ENCODE measurements at places on chromosomes 16 and 17.

- no peak for DNase-seq
Measured at GRCh38 chr16:50464325-50465290, 83.6 kb upstream of the NKD1 start.

- no peak for DNase-seq
Measured at GRCh38 chr16:74226338-74226954, 70.2 kb upstream of the PSMD7 start.

- DNase-seq = no peak
Measured at GRCh38 chr17:39122991-39123390, 28.4 kb downstream of the PLXDC1 start.

GRCh38 chr17:55198690-55199370 is 65.9 kb upstream of the HLF start:
- no peak for DNase-seq

DNA sequence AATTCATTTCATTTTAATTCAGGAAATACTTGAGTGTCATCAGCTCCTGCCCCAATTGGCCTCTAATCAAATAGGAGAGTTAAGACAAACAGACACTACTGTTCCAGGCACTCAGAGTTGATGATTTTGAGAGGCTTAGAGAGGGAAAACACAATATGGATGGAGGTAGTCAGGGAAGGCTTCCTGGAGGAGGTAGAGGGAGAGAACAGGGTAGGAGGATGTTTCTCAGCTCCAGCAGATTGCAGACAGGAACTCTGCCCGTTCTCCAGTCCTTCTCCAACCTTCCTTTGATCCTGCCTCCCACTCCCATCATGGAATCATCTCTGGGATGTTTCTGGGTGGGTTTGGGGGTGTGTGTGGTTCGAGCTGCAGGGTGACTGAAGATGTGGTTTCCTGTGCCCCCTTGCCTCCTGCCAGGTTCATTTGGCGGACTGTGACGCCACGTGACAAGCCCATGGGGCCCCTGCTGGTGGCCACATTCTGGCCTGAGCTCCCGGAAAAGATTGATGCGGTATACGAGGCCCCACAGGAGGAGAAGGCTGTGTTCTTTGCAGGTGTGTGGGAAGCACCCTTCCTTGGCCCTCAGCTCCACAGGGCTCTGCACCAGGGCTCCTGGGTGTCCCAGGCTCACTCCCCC is 12.2 kb upstream of the LPCAT2 start:
- DNase-seq = no peak

- DNase-seq = no peak
Measured at GRCh38 chr16:881219-882097, 80.9 kb upstream of the GNG13 start.

GRCh38 chr17:34980681-34981537 is 597 bp downstream of the LIG3 start:
- peak; percentile 60 for DNase-seq

GRCh38 chr17:72901083-72901482 is 191.4 kb downstream of the SLC39A11 start:
- no peak for DNase-seq

- DNase-seq = no peak
Measured at GRCh38 chr17:4362141-4362540, 4.3 kb downstream of the UBE2G1 start.

DNA sequence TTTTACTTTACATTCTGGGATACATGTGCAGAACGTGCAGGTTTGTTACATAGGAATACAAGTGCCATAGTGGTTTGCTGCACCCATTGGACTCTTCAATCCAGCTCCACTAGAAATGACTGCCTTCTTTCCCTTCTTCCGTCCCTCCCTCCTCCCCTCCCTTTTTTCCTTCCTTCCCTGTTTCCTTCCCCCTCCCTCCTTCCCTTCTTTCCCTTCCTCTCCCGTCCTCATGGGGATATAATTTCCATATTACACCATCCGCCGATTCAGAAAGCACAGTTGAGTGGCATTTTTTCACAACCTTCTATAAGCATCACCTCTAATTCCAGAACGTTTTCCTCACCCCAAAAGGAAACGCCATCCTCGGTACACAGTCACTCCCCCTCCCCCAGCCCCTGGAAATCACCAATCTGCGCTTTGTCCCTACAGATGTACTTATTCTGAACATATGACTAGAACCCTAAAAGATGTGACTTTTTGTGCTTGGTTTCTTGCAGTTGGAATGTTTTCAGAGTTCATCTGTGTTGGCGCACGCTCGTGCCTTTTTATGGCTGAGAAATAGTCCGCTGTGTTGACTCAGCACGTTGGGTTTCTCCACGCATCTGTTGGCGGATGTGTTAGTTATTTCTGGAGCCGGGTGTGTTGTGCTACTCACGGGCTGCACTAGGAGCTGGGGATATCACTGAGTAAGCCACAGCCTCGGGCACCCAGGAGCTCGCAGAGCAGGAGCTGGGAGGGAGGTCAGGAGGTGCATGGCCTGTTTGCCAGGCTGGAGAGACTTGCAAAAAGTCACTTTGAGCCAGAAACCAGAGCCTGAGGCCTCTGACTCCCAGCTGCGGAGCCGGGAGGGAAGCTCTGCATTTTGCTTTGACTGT is 336.4 kb downstream of the SEC14L1 start:
- DNase-seq = no peak

DNA sequence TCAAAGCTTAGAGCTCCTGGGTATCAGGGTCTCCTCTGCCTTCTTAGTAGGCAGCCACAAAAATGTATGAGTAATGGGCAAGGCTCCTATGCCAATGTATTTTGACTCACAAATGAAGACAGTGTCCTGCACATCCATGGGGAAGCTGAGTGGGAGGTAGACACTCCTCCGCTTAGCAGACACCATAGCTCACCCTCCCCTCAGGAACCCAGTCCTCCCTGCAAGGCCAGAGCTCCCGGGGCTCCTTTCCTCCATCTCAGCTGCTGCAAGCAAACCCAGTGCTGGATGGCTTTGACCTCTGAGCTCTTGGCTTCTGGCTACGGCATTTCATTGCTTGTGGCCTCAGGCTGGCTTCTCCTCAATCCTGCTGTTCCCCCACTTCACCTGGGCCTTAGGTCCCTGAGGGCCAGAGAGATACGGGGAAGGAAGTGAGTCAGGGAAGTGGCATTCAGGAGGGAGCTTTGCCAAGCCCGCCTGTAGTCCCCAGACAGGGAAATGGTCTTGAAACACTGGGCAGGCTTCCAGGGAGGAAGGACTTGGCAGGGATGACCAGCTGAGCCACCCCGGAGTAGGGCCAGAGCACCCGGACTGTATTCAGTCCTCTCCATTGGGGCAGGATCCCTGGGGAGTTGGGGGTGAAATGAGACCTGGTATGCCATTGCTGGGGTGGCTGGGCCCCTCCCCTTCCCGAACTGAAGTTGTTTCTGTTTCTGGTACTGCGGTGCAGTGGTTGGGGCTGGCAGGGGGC is 4.5 kb downstream of the ABCC3 start:
- no peak for DNase-seq

- DNase-seq = no peak
Measured at GRCh38 chr16:73066927-73067670, 19.2 kb upstream of the ZFHX3 start.

DNA sequence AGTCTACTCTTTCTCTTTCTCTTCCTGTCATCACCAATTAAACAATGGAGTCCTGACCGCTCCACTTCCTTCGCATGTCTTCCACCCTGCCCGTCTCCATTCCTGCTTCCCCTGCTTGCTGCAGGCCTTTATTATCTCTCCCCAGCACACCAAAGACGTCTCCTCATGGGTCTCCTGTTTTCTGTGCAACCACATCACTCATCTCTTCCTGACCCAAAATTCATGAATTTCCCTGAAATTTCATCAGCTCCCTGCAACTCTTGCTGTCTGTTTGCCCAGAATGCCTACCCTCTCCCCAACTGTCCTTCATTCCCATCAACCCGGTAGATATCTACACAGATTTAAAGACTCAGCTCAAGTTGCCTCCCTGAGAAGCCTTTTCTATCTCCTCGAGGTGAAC is 76.7 kb upstream of the ALOX12 start:
- DNase-seq = no peak

DNA sequence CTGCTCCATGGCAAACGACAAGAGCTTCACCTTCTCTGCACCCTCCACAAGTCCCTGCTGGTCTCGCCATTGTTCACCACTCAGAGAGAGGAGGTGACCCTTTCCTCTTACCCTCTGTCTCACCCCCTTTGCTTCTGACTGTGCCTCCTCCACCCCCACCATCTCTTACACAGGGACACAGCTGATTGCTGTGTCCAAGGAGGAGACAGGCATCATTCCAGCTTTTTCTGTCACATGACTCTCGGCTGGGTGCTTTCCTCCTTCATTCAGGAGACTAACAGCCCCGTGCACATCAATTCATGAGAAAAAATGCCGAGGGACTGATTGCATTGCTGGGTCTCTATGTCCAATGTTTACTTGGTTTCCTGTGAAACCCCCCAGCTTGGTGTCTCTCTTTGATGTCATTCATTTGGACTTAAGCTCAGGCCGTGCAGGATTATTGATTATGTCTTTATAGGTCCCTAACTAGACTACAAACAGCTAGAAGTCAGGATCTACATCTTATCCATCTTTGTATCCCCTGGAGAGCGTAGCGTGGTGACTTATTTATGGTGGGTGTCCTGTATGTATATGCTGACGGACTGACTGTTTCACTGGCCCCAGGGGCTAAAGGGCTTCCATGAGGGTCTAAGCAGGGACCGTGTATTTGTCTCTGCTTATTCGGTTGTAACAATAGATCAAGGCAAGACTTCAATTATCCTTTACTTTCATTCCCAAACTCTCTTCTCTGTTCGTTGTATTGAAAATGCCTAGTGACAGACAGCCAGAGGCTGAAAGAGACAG is 82.2 kb upstream of the CDH13 start:
- DNase-seq = no peak

- DNase-seq = no peak
Measured at GRCh38 chr17:77720946-77721845, 237.3 kb upstream of the TNRC6C start.

DNA sequence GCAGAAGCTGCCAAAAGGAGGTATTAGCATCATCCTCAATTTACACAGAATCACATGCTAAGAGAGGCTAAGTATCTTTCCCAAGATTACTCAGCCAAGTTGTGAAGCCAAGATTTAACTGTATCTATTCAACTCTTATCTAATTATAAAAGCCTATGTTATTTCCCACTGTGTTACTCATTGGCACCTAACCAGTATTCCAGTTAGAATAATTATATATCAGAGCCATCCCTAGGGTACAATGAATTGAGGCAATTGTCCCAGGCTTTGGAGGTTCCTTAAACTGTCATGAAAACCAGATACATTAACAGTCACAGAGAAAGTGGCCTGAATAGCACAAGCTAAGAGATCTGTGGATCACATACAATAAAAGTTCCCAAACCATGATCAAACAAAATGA is 10.9 kb upstream of the AMFR start:
- DNase-seq = no peak

GRCh38 chr16:85211271-85211801 is 99.1 kb upstream of the CIBAR2 start:
- no peak for DNase-seq

DNA sequence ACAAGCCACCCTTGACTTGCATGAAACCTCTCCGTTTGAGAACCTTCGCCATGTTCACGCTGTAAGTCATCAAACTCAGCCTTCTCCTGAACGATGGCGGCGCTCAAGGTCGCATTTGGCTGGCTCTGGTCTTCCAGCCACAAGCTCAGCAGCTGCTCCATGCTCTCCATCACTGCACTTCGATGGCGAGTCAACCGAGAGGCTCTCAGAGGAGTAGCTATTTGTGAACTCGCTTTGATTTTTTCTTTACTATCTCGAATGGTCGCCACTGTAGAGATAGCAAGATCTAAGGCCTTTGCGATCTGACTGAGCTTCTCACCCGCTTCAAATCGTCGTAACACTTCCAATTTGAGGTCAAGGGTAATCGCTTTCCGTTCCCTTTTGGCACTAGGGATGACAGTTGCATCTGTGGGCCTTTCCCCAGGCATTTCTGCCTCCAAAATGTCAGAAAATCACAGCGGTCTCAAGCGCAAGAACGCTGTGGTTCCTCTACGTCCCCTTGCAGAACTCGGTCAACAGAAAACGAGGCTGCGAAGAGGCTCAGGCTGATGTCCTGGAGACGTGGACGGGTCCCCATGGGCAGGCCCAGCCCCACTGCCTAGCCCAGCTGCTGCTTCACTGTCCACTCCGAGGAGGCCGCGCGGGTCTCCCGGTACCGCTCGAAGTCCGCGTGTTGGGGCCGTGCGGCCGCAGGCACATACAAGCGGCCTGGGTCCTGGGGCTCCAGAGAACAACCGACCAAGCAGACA is 23.1 kb downstream of the DEF8 start:
- no peak for DNase-seq
